ENCODE measurements at places on chromosomes 1 and 21.

GRCh38 chr1:240232530-240232929 lies 140.8 kb downstream of the FMN2 start:
- peak; percentile 72 for DNase-seq

DNA sequence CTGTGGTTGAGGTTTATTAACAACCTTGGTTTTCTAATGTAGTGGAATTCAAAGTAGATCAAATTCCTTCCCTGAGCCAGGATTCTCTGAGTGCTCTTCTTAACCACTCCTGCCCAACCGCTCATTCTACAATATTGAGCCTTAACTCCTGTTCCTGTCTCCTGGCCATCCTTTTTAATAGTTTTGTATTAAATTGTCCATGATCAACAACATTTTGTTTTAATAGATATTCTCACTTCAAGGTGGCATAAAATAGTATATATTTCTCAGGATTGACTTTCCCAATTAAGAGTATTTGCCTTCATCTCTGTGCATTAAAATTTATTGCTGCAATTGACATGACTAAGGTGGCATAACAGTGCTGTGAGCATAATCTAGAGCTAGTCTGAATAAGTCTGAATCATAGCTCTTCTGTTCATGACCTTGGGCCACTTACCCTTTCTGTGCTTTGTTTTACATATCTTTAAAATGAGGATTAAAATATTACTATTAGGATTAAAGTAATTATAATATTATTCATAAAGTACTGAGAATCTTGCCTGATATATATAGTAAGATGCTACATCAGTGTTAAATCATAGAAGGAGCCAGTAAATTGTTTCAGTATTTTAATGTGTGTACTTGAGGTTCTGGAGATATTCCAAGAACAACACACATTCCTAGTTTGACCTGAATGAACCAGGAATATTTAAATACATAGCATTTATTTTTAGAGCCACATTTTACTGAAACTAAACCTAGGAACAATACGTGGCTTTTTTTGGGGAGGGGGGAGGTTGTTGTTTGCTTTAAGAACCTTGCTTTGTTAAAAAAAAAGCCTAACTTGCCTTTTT lies 76.4 kb downstream of the ADGRL2 start:
- DNase-seq = no peak

- DNase-seq = peak; percentile 48
These were observed 553 bp downstream of the TTF2 start for GRCh38 chr1:117060441-117061317.

DNA sequence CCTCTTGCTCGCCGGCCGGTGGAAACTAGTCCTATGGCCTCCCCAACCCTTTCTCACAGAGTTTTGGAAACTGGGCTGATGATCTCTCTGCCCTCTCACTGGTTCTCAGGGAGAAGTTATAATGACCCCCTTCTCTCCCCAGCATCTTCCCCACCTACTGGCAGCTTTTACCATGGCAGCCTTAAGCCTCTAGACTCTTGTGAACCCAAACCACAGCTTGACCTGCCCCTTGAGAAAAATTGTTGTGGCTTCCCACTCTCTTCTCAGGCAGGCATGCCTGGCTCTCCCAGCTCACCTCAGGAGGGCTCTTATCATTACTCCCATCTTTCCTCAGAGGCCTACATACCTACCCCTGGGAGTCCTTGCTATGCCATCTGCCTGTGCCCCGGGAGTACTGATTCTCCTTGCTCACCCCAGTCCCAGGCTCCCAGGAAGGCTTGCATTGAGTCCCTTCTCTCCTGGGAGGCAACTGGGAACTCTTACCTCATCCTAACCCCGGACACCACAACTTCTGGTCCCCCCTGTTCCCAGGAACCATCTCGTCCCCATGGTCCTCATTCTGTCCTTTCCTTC lies 1.6 kb downstream of the NSUN4 start:
- peak; percentile 41 for DNase-seq

DNA sequence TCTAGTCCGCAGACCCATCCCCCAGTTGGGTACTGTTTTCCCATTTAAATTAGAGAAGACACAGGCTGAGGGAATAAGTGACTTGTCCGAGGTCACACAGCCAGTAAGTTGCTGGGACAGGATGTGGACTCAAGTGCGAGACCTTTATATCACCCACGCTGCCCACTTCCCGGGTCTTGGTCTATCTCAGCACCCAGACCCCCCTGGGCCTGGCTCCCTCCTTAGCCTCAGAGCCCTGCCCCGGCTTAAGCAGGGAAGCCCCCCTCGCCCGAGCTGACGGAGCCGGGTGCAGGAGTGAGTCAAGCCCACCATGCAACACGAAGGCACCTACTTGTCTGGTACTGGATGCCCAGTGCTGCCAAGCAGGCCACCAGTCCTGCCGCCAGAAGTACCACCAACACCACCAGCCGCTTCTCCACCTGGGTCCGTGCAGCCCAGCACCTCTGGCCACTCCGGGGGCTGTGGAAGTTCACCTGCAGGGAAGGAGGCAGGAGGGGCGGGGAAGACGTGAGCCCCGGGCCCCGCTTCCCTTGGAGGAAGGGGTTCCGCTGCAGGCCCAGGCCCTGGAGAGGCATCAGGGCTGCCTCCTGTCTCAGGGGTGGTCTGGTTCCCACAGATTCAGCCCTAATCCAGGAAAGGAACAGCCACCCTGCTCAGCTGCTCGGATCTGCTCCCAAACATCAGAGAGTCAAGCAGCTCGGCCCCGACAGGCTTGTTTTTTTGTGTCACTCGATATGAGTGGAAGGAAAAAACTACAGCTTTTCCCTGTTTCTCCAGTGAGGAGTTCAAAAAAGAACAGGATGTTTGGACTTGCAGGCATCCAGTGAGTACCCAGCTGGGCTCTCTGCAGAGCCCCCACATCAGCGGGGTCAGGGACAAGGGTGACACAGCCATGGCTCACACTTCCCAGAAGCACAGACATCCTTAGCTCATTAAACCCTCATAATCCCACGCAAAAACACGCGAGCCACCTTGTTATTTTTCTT lies 11.1 kb downstream of the ECE1 start:
- DNase-seq = no peak

GRCh38 chr1:7048395-7048794 lies 263.1 kb downstream of the CAMTA1 start:
- DNase-seq = no peak

- DNase-seq = no peak
These were observed 15.6 kb downstream of the GBP5 start for GRCh38 chr1:89257041-89257440.

GRCh38 chr1:9058465-9058864 lies 11.0 kb downstream of the SLC2A5 start:
- no peak for DNase-seq

DNA sequence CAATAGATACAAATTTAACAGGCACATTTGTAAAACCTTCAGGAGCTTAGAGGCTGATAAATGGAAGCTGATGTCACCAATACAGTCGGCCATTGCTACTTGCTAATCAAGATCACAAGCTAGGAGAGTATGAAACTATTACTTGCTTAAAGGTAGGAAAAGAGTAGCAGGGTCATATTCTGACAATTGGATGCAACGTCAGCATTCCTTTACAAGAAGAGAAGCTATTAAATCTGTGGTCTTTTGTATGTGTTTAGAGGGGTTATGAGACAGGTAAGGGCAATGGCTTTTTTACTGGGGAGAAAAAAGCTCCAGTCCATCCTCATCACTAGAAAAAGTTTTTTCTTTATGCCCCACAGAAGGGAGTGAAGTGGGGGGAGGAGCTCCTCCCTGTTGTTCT lies 11.7 kb upstream of the CD48 start:
- no peak for DNase-seq

DNA sequence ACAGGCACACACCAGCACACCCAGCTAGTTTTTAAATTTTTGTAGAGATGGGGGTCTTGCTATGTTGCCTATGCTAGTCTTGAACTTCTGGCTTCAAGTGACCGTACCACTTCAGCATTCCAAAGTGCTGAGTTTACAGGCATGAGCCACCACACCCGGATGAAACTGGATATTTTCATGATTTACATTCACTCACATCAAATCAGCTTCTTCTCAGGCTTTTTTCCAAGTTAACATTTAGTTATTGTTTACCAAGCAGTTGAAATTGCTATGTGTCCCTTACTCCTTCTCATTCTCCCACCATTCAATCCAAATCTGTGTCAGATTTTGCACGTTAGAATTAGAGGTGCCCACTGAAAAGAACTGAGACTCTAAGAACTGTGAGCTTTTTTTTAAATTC lies 18.4 kb downstream of the RIT1 start:
- peak; percentile 69 for DNase-seq

DNA sequence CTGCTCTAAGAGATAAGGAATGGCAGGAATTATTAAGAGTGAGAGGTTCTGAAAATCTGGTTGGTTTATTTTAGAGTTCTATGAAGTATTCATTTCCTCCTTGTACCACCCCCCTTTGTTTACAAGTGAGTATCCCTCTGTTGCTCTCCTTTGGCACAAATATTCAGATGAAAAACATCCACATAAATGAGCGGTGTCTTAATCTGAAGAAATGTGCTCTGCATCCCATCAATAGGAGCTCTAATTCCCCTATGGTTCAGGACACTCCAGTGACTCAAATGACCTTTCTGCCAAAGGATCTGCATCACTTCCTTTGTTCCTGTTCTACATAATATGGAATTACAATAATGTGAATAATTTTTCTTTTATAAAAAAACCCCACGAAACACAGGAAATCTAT lies 16.6 kb downstream of the DDAH1 start:
- no peak for DNase-seq

DNA sequence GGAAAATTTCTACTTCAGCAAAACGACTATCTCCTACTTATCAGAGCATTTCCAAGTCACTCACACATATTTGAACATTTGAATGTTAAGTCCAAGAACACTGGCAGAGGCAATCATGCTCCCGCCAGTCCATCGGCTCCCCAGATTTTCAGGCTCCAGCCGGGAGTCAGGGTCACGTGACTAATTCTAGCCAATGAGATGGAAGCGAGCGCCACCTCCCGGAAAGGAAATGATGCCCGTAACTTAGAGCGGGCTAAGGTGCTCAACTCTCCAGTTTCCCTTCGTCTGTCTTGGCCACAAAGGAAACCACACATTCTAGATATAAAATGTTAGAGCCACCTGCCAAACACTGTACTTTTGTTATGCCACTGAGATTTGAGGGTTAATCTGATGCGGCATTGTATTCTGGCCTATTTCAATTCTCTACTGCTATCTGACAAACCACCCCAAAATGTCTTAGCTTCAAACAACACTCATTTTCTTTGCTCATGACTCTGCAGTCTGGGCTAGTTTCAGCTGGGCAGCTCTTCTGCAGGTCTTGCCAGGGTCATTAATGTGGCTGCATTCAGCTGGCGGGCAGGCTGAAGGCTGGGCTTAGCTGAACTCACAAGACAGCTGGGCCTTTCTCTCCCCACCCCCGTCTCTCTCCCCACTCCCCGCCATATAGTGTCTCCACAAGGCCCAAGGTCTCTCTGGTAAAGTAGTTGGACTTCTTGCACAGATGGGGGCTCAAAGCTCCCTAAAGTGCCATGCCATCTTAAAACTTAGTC lies 16.5 kb upstream of the LHX4 start:
- no peak for DNase-seq

Data from RPMI7951 (cell line).